Frontal cortex (tissue), 4 donors: ENCODE measurements at places on chromosomes 5 and 9.

DNA sequence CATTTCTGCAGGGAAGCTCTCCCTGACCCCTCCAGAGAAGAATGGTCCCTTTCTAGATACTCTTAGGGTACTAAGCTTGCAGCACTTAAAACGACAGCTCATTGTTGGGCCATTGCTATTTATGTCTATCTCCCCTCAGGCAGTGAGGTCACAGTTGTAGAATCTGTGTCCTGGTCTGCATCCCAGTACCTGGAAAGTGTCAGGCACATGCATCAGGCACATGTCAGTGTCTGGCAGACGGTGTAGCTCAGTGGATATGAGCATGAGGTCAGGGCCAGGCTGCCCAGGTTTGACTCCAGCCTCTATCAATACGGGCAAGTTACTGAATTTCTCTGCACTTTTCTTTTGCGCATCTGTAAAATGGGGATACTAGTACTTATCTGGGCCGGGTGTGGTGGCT, 22.2 kb upstream of the EEIG1 start:
- no peak for DNase-seq

DNA sequence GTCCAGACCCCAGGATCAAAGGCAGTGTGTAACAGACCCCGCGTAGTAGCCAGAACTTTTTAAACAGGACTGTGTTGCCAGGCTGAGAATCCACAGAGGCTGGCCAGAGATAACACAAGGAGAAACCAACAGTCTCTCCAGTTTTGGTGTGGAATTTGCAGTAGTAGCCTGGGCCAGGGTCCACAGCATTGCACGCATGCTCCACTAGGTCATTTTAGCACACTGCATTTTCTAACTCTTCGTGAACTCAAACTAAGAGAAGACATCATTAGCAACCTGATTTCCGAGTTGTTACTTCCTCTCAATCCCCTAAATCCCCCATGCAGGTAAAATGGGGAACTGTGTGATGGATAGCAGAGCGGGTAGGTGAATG, 119.6 kb downstream of the BOD1 start:
- no peak for DNase-seq

DNA sequence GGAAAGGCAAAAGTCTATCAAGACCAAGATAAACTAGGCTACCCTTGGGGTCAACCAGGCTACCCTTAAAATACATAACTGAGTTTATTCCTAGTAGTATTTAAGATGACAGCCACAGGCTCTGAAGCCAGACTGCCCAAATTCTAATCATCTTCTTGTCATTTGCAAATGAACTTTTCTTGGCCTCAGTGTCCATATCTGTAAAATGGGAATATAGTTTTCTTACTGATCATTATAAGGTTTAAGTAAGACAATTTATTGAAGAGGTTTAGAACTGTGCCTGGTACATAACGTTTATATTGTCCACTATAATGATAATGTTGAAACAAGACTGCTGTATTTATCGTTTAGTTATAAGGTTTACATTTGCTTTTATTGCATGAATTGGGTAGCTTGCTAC, 112.5 kb downstream of the SLC12A2 start:
- no peak for DNase-seq

GRCh38 chr5:150779397-150780186, 1.0 kb downstream of the SMIM3 start:
- DNase-seq, result no peak

DNA sequence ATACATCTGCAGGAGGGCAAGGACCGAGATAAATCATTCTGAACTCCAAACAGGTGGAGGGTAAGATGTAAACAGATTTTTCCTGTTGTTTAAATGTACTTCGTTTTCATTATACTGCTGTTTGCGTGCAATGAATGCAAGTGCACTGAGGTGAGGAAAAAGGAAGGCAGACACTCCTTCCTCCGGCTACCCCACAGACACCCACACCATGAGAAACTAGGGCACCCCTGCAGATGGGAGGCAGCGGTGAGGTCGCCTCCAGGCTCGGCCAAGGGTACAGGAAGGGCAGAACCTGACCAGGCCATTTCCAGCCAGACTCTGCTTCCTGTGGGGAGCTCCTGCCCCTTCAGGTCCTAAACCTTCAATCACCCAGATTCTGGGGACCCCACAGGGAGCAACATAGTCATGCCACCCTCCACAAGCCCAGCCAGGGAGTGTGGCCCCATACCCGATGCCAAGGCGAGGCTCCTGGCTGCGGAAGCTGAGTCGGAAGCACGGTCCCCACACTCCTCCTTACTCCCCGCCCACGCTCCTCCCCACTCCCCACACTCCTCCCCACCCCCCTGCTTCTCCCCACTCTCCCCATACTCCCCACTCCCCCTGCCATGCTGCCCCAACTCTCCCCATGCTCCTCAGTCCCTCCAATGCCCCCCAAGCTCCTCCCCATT, 37.1 kb downstream of the VAV2 start:
- no peak for DNase-seq

DNA sequence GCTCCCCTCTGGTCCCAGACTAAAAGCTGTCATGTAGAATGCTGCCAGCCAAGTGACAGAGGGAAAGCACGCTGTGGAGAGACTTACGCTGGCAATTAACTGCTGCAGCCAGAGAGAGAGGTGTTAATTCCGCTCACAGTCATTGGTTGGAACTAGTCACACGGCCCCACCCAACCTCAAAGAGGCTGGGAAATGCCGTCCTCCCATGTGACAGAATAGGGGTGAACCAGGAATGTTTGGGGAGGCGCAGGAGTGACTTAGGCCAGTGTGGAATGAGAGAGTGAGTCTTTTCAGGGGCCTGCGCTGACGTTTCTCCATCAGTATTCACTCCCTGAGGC, 87.6 kb downstream of the AMBP start:
- no peak for DNase-seq

GRCh38 chr9:84758817-84759216, 89.3 kb downstream of the NTRK2 start:
- DNase-seq, result no peak

DNA sequence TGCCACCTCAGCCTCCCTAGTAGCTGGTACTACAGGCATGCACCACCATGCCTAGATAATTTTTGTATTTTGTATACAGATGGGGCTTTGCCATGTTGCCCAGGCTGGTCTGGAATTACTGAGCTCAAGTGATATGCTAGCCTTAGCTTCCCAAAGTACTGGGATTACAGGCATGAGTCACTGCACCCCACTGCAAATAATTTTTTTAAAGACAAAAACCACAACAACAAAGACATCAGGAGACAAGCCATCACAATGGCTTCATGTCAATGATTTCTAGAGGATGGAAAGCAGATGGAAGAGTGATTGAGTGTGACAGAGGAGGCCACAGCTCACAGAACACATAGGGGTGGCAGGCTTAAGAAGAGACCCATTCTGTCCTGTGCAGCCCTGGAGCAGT, 97.9 kb upstream of the PCSK1 start:
- DNase-seq, result no peak

- DNase-seq, result no peak
Measured at GRCh38 chr5:102794047-102794446, 38.9 kb downstream of the PAM start.

GRCh38 chr9:90070056-90070455, 465.2 kb downstream of the GADD45G start:
- no peak for DNase-seq

DNA sequence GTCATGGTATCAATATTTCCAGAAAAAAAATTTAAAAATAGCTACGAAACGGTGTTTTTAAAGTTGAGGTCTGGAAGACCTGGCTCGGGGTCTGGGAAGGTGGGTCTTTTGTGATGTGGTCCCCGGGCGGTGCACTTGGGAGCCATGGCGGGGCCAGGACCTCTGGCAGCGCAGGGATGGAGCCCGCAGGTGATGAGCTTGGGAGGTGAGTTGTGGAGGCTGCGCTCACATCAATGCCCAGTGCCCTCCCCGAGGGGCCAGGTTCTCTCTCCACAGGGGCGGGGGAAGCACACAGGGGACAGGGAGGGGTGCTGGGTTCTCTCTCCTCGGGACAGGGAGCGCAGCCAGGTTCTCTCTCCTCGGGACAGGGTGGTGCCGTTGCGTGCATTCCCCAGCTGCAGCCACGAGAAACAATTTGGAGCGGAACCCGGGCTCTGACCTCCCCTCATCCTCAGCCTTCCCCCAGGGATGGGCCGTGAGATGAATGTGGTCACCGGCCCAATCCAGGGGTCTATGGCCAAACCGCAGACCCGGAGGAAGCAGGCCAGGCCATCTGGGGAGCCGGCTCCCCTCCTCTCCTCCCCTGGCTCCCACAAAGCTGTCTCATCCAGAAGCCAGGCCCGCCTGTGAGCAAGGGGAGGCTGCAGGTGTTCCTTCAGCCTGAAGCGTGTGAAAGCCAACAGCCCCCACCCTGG, 25.8 kb downstream of the DBH start:
- no peak for DNase-seq

DNA sequence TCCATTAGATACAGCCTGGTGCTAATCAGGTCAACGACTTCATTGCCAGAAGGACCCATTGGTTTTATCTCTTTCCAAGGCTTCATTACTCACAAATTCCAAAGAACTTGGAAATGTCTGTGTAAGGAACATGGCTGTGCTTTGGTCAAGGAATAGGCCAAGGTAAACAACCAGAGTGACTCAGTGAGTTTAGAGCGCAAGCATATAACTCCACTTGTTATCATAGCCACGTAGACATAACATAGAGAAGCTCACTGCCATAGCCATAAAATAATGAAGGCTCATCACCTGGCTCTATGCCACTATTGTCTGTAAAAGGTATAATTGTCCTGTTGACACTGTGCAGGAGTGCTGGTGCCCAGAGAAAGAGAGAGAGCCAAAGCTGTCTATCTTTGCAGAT, 139.3 kb upstream of the PLCXD3 start:
- DNase-seq, result no peak

- DNase-seq, result no peak
Measured at GRCh38 chr5:180817893-180818674, 15.5 kb upstream of the MGAT1 start.

DNA sequence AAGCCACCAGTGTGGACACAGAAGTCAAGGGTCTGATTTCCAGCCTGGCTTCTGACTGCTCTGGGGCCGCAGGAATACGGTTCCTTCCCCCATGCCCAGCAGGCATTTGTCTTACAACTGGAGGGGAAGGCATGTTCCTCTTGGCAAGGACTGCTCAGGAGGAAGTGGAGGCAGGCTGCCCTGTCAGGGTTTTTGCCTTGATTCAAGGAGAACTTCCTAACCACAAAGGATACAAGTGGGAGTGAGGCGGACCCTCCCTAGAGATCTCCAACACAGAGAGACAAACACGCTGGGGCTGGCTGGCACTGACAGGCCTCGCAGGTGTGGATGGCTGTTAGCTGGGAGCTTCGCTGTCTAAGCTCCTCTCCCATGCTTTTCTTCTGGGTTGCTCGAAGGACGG, 19.1 kb downstream of the TGFBI start:
- DNase-seq, result no peak
